ENCODE measurements at places on chromosomes 7 and 10.

DNA sequence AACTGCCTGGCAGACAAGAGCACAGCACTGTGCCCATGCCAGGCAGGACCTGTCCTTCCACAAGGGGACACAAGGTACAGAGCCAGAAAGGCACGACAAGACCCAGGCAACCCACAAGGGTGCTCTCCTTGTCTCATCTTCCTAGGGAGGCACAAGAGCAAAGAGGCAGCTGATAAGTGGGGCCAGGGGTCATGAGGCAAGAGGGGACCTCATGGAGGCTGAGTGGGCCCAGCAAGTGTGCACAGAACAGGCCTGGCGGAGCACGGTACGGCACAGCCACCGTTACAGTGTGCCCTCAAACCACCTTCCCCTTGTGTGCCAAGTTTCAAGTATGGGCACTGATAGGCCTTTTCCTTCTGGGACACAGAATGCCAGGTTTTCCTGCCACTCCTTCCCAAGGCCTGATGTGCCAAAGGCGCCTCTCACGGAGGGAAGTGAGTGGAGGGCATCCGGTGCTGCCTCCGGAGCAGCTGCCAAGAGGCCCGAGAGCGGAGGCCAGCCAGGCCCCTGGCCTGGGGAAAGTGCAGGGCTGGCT is 75.6 kb downstream of the FAM53B start:
- no peak for DNase-seq

GRCh38 chr10:45136256-45136655 is 135.5 kb downstream of the ZNF22 start:
- no peak for DNase-seq

DNA sequence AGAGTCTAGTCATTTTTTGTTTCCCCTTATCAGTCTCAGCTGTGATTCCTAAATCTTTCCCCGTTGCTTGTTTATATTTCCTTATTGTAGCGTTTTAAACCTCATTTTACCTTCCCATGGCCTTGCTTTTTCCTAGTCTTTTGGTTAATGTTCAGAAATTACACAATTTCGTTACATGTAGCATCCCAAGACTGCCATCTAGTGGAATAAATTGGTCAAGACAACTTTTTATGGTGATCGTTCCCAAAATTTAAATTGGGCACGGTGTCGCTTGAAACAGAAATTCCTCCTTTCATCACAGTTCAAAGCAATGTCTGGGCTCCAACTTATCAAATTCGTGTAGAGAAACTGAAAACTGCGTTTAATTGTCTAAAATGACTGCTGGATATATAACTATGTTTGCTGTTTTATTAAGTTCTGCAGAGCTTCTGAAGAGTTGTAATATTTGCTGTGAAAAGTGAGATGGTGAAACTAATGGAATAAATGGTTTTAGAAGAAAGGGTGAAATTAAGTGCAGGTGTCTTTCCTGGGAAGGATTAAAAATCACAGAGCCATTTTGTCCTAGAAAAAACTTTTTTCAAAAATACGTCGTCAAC is 370.2 kb downstream of the PHF14 start:
- DNase-seq: peak; percentile 65

DNA sequence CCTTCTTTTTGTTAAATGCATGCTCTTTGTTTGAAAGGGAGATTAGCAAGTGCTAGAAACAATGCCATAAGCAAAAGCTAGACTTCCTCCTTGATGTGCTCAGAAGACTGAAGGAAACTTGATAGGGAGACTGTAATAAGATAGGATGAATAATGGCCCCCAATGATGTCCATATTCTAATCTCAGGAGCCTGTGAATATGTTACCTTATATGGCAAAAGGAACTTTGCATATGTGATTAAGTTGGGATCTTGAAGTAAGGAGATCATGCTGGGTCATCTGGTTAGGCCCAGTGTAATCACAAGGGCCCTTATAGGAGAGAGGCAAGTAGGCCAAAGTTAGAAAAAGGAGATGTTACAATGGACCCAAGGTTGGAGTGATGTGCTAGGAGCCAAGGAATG is 13.6 kb upstream of the LIPM start:
- no peak for DNase-seq

DNA sequence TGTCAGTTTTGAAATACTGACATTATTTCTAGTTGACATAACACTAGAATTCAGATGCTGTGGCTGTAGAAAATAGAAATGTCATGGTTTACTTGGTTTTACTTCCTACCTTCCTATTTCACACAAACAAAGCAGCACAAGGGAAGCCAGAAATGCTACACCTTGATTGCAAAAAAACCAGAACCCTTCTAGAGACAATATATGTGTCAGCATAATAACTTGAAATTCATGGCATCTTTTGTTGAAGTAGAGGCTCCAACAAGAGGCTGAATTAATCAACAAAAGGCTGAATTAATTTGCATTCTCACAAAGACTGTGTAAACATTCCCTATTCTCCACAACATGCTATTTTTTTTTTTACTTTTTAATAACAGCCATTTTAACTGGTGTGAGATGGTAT is 25.2 kb downstream of the ZNF117 start:
- no peak for DNase-seq

GRCh38 chr7:100745184-100745583 is 11.8 kb downstream of the ZAN start:
- no peak for DNase-seq

GRCh38 chr10:4688168-4688567 is 137.8 kb upstream of the AKR1E2 start:
- no peak for DNase-seq

DNA sequence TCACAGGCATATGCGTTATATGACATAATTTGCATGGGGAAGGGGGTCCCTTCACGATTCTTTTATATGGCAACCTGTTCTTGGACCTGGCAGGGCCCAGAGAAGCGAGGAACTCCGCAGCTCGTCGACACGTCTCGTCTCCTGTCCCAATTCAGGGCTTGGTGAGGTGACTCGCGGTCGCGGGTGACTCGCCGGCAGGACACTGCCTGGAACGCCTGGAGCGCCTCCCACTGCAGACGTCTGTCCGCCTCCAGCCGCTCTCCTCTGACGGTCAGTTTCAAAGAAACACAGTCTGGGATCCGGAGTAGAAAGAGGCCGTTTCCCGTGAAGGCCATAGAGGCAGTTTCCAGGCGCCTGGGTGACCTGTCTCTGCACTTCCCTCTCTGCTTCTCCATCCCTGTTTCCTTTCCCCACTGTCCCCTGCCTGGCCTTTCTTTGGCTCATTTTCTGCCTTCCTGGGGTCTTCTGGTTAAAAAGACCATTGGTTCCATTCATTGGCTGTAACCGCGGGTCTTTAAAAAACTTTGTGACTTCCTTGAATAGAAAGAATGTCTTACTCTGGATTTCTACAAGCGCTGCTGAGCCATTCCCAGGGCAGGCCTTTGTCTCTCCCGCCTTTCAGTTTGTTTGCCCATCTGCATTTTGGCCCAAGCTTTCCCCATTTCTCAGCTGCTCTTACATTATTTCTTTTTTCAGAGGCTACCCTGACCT is 1.2 kb downstream of the UPP1 start:
- no peak for DNase-seq

- no peak for DNase-seq
Observed at GRCh38 chr10:16779384-16779915, 37.8 kb downstream of the RSU1 start.

GRCh38 chr10:122148876-122149560 is 122.1 kb upstream of the BTBD16 start:
- no peak for DNase-seq

DNA sequence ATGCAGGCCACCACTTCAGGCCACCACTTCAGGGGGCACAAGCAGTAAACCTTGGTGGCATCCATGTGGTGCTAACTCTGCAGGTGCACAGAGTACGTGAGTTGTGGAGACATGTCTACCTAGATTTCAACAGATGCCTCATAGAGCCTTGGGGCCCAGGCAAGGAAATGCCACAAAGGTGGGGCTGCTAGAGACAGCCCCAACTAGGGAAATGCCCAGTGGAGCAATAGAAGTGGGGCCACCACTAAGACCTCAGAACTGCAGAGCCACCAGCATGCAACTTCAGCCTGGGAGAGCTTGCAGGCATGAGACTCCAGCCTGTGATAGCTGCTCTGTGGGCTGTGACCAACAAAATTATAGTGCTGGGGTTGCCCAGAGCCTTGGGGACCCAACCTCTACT is 107.6 kb downstream of the DNAJC1 start:
- DNase-seq: no peak

DNA sequence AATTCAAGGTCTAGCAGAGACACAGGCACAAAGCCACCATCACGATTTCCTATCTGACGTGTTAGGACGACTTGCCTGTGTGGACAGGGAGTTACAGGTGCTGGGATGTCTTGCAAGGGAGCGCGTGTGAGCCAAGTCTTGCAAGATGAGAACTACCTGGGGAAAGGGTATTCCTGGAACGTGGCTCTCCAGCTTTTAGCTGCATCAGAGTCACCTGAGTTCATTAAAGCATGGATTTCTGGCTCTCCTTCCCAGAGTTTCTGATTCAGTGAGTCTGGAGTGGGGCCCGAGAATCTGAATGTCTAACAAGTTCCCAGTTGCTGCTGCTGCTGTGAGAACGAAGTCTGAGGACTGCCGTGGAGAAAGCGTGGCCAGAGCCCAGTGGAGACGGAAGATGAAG is 30.0 kb upstream of the RNF32 start:
- no peak for DNase-seq

DNA sequence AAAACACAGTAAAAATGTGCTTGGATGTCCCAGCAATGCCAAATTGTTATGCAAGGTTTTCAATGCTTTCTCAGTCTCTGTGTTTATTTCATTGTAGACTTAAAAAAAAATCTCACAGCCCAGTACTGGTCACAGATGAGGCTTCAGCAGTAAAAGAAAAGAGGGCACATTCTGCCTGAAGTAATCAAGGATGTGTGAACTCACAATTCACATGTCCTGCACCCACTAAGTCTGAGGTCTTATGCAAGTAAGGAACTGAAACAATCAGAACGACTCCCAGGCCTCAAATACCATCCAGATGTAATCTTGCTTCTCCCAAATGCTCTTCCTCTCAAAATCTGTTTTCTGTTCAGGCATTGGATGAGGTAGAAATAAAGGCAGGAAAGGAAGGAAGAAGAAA is 33.7 kb downstream of the ADRB1 start:
- no peak for DNase-seq

GRCh38 chr10:15482156-15482555 is 111.1 kb upstream of the FAM171A1 start:
- no peak for DNase-seq

GRCh38 chr10:18224626-18225445 is 84.6 kb downstream of the CACNB2 start:
- no peak for DNase-seq

GRCh38 chr7:28149291-28150101 is 31.1 kb downstream of the JAZF1 start:
- no peak for DNase-seq

GRCh38 chr10:101071267-101071884 is 9.6 kb downstream of the KAZALD1 start:
- peak; percentile 96 for DNase-seq

All from KBM-7 (cell line).